ENCODE measurements at places on chromosomes 1 and 21. TPM values are rescaled to one million over a fixed set of nuclear protein-coding genes. Genes with fewer than 3 reads are reported as not detected.

Gene DDX59
- 19.3 TPM for total RNA-seq

Gene CD5L
- not detected for total RNA-seq

Gene SPATA1
- 0.52 TPM for total RNA-seq

Gene MIA3
- total RNA-seq, result 72.6 TPM

Gene ECM1
- total RNA-seq, result 2.8 TPM

Gene VANGL1
- 22.4 TPM for total RNA-seq

Gene SGIP1
- not detected for total RNA-seq

Gene CREG1
- total RNA-seq, result 69.3 TPM

Gene PLA2G2F
- not detected for total RNA-seq

Gene CCDC17
- 8.3 TPM for total RNA-seq

Gene TTC22
- 17.2 TPM for total RNA-seq

Gene OR14K1
- total RNA-seq, result not detected

Gene TMEM82
- not detected for total RNA-seq

Gene LHX8
- not detected for total RNA-seq

Gene SLC5A9
- total RNA-seq, result 1.1 TPM

Gene ACTA1
- 0.45 TPM for total RNA-seq

Gene UBL4B
- total RNA-seq, result not detected

Measured in Calu3 (cell line).